T47D (cell line): ENCODE measurements at places on chromosomes 1 and 21.

DNA sequence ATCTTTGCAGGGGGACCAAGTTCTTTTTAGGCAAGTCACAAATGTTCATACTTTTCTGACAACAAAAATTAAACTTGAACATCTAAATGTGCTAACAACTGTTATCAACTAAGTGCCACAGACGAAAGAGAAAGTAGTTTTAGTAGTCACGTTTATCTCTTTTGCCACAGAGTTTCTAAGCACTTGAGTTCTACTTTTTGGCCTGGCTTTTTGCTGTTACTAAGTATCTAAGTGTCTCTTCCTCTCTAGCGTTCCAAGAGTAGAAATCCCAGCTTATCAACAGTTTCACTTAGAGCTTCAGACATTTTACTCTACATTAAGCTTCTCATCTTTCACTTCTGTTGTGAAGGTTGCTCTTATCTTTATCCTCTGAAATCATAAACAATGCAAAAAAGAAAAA, 34.2 kb downstream of the GATAD2B start:
- no peak for DNase-seq

- no peak for DNase-seq
Measured at GRCh38 chr1:31926252-31926651, 11.9 kb downstream of the PTP4A2 start.

GRCh38 chr1:113140176-113140575, 67.2 kb downstream of the LRIG2 start:
- DNase-seq: no peak

GRCh38 chr1:71693581-71693980, 588.8 kb downstream of the NEGR1 start:
- DNase-seq: no peak

- no peak for DNase-seq
Measured at GRCh38 chr1:115506924-115507589, 134.7 kb upstream of the VANGL1 start.

DNA sequence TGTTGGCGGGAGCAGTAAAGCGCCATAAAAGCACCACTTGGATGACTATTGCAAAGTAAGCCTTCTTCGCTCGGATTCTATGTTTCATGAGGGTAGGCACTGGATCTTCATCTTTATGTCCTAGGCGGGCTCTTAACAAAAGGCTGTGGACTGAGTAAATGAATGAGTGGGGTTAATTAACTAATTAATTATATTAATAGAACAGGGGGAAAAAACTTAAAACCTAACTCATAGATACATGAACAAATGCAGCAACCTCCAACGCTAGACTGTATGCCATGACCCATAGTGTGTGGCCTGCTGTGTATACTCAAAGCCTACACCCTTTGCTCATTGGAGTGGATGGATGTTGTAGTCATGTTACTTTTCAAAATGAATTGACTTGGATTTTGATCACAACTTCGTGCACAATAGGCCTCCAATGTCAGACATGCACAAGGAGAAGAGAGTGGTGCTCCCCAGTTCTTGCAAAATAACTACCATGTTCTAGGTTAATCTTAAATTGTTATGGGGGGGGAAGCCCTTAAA, 417 bp upstream of the GFI1 start:
- DNase-seq: no peak

DNA sequence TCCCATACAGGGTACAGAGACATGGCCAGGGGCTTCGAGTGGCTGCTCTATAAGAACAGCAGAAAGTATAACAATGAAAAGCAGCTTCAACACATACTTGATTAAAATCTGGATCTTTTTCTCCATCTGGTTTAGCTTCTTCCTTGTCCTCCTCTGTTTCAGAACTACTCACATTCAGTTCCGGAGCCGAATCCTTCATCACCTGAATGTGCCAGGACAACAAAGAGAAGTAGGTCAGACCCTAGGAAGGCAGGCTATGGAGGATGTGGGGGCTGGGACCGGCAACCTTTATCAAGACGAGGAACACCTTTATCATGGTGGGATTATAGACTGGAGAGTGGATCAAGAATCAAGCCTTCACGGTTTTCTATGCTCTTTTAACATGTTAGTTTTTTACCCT, 32.2 kb upstream of the RAP1GAP start:
- no peak for DNase-seq

DNA sequence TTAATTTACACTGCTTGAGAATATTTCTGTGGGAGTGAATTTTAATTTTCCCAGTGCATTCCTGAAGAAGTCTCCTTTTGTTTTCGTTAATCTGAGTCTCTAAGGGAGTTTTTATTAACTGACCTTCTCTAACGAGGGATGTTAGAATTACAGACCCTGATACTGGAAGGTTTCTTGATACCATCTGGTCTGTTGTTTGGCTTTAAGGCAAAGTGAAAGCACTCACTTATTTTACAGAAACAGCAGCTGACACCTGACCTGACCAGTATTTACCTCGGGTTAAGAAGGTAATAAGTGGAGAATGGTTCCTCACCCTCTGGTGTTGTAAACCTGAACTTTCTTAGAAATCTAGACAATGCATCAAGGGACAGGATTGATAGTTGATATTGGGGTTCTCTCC, 12.4 kb downstream of the CDC14A start:
- DNase-seq: no peak

DNA sequence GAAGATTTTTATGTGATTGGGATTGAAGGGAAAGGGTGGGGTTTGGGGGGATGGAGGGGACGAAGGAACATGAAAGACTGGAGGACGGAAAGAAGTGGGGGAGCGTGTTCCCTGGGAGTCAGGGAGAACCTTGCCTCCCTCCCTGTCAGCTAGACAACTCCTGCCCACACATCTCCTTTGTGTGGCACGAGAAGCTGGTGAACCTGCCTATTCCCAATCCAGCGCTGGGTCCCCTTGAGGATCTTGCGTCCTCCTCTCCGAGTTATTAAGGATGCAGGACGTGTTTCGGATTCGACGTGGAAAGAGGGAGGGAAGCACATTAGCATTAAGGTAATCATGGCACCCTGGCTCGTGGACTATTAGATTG, 1.4 kb downstream of the LRRC7 start:
- no peak for DNase-seq

GRCh38 chr1:233097959-233098580, 147.7 kb downstream of the NTPCR start:
- DNase-seq: no peak
